GM23338 (cell line): ENCODE measurements at places on chromosomes 7 and 10.

- no peak for DNase-seq
- H3K4me1 ChIP-seq: peaks cover 38% of the 10 kb centered on the region
- no peak overlapping the region for H3K4me3 ChIP-seq
These were observed 33.4 kb downstream of the PARD3 start for GRCh38 chr10:34781711-34782110.

DNA sequence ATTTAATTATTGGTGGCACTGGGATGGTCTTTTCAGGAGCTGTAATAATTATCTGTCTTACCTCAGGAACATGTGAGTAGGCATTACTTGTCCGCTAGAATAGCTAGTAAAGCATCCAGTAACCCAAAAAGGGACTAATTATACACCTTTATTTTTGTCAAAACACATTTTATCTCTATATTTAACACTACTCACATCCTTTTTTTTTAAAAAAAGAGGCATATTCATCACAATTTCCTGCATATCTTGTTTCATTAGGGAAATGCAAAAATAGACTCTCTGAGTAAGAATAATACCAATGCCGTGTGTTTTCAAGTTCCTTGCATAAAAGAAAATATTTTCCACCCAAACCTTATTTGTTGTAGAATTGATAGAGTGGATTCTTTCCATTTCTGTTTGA, 99.5 kb downstream of the VTI1A start:
- H3K36me3 ChIP-seq: no peaks in the 10 kb centered on the region
- H3K4me1 ChIP-seq: no peaks in the 10 kb centered on the region
- DNase-seq: no peak

- H3K27me3 ChIP-seq: no peaks in the 10 kb centered on the region
- peaks cover 44% of the 10 kb centered on the region for H3K36me3 ChIP-seq
- H3K27ac ChIP-seq: peak overlapping the region; percentile 91
- peak; percentile 14 for DNase-seq
- H3K4me3 ChIP-seq: peak overlapping the region; percentile 81
- peaks cover 20% of the 10 kb centered on the region for H3K4me1 ChIP-seq
These were observed 629 bp upstream of the DNAJC9 start for GRCh38 chr10:73247509-73248258.

- H3K27ac ChIP-seq: no peak overlapping the region
- no peaks in the 10 kb centered on the region for H3K4me1 ChIP-seq
- peaks cover 100% of the 10 kb centered on the region for H3K27me3 ChIP-seq
- DNase-seq: peak; percentile 73
- no peak overlapping the region for H3K4me3 ChIP-seq
These were observed 9.9 kb downstream of the GPR85 start for GRCh38 chr7:113076703-113077102.

DNA sequence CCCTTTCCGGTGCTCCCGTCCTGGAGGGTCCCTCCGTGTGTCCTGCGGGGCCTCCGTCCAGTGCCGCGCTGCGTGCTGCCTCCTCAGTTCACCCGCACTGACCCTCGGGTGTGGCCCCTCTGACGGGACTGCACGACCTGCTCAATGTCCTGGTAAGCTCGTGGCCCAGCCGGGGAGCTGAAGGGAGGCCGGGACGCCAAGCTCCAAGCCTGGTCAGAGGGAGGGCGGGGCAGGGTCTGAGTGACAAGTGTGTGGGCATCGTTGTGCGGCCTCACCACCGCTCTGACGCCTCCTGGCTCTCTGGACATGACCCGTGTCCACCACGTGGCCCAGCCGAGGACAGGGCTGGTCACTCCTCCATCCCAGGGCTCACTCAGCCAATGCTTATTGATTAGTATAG, 25.9 kb downstream of the FAM20C start:
- no peaks in the 10 kb centered on the region for H3K36me3 ChIP-seq
- no peak overlapping the region for H3K27ac ChIP-seq
- no peaks in the 10 kb centered on the region for H3K27me3 ChIP-seq

DNA sequence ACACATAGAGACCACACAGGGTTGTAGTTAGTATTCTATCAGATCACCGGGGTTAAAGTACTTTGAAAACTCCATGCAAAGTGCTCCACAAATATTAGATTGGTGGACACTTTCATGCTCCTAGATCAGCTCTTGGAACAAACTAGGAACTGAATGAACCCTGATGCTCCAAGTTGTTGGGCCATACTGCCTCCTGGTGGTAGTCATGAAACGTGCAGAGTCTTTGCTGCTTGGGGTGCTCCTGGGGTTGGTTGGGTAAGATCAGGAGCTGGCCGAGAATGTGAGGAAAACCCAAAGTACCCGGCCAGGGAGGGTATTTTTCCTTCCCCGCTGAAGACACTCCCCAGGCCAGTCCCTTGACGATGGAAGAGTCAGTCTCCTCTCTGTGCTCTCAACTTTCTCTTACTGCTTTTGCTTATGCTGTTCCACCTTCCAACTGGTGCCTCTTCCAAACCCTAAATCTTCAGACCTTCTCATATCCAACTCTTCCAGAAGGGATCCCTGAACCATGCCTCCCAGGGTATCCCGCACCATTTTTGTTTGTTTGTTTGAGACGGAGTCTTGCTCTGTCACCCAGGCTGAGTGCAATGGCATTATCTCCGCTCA, 918 bp upstream of the RPEL1 start:
- H3K27me3 ChIP-seq: no peaks in the 10 kb centered on the region
- no peak overlapping the region for H3K4me3 ChIP-seq
- peak; percentile 91 for DNase-seq
- H3K4me1 ChIP-seq: peaks cover 16% of the 10 kb centered on the region

GRCh38 chr7:24108906-24109376, 175.0 kb upstream of the NPY start:
- no peaks in the 10 kb centered on the region for H3K4me1 ChIP-seq
- H3K36me3 ChIP-seq: no peaks in the 10 kb centered on the region
- H3K4me3 ChIP-seq: no peak overlapping the region
- DNase-seq: no peak
- no peak overlapping the region for H3K27ac ChIP-seq

GRCh38 chr10:74425456-74426001, 274.5 kb downstream of the ADK start:
- no peaks in the 10 kb centered on the region for H3K27me3 ChIP-seq
- no peak for DNase-seq
- H3K27ac ChIP-seq: no peak overlapping the region
- no peak overlapping the region for H3K4me3 ChIP-seq

DNA sequence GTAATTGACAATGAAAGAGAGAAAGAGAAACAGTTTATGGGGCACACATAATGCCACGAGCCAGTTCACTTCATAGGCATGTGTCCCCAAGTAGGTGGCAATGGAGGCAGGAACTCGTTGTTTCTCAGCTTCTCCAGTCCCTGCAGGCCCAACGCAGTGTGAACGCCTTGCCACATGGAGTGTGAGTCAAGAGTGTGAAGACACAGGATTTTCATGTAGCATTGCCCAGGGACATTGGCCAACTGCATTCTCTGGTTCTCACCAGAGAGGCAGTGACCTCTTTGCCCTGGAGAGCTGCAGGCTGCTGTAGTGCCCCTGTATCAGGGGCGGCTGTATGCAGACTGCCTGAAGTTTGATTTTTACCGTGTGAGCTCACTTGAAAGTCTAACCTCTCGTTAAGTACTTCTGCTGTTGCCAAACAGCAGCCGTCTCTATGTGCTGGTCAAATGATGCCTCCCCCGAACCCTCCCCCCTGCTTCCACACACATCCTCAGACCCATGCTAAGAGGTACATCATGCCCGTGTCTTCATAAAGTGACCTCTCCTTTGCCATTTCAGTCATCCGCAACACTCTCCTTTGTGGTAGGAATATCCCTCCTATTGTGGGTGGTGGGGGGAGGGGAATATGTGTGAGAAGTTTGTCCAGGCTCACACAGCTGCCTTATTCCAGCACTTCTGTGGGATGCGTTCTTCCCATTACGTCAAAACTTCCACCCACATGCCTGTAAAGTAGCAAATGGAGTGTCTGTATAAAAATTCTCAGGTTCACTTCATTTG, 12.7 kb downstream of the LRRC18 start:
- no peaks in the 10 kb centered on the region for H3K36me3 ChIP-seq
- no peak for DNase-seq
- no peak overlapping the region for H3K4me3 ChIP-seq
- H3K27ac ChIP-seq: no peak overlapping the region
- no peaks in the 10 kb centered on the region for H3K27me3 ChIP-seq

GRCh38 chr10:44786286-44786850, 124.8 kb upstream of the TMEM72 start:
- no peaks in the 10 kb centered on the region for H3K27me3 ChIP-seq
- peak; percentile 7 for DNase-seq
- no peak overlapping the region for H3K4me3 ChIP-seq
- H3K36me3 ChIP-seq: no peaks in the 10 kb centered on the region

- H3K4me3 ChIP-seq: no peak overlapping the region
- H3K36me3 ChIP-seq: no peaks in the 10 kb centered on the region; the same call in 1 of the 2 replicates
These were observed 4.7 kb downstream of the C10orf88 start for GRCh38 chr10:122949296-122949695.

DNA sequence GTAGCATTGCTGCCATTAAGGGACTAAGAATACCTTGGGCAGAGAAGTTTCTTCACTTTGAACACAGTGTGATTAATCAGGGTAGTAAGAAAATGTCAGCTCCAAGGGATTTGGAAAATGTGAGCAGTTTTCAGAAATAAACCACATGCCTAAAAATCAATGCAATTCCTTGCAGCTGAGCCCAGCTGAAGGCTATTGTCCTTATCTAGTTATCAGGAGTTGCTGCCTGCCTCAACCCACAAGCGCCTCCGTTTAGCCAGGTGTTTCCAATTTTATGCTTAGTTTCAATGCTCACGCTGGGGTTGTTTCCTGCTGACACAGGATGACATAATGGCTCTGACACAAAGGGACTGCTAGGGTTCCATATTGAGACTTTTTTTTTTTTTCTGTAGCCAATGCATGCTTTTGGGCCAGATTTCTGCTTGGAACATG, 132.3 kb upstream of the ANK3 start:
- H3K4me1 ChIP-seq: peaks cover 21% of the 10 kb centered on the region
- 0 out of 2 replicates have a peak, but pooled peaks cover 6% of the 10 kb centered on the region for H3K36me3 ChIP-seq
- H3K27ac ChIP-seq: peak overlapping the region; percentile 90
- H3K27me3 ChIP-seq: no peaks in the 10 kb centered on the region
- H3K4me3 ChIP-seq: no peak overlapping the region

- no peaks in the 10 kb centered on the region for H3K36me3 ChIP-seq
- H3K4me3 ChIP-seq: no peak overlapping the region
- no peaks in the 10 kb centered on the region for H3K27me3 ChIP-seq
- DNase-seq: no peak
These were observed 236.5 kb upstream of the PTN start for GRCh38 chr7:137579913-137580640.

GRCh38 chr7:80481196-80481884, 30.5 kb downstream of the GNAT3 start:
- H3K27me3 ChIP-seq: no peaks in the 10 kb centered on the region
- H3K27ac ChIP-seq: peak overlapping the region; percentile 58
- H3K36me3 ChIP-seq: no peaks in the 10 kb centered on the region
- H3K4me1 ChIP-seq: peaks cover 10% of the 10 kb centered on the region
- peak; percentile 78 for DNase-seq

GRCh38 chr10:13741438-13741837, 154.7 kb downstream of the PRPF18 start:
- no peaks in the 10 kb centered on the region for H3K36me3 ChIP-seq
- no peaks in the 10 kb centered on the region for H3K27me3 ChIP-seq

GRCh38 chr7:125201002-125201401, 271.4 kb upstream of the POT1 start:
- H3K36me3 ChIP-seq: no peaks in the 10 kb centered on the region
- no peak for DNase-seq
- H3K27me3 ChIP-seq: no peaks in the 10 kb centered on the region
- peaks cover 38% of the 10 kb centered on the region for H3K4me1 ChIP-seq
- H3K4me3 ChIP-seq: no peak overlapping the region

- H3K27ac ChIP-seq: no peak overlapping the region
- H3K4me3 ChIP-seq: no peak overlapping the region
- H3K4me1 ChIP-seq: peaks cover 11% of the 10 kb centered on the region
- peak; percentile 45 for DNase-seq
- H3K36me3 ChIP-seq: no peaks in the 10 kb centered on the region
These were observed 21.9 kb upstream of the DPYSL4 start for GRCh38 chr10:132164761-132165278.
